ENCODE measurements at places on chromosomes 4 and X. TPM values are rescaled to one million over a fixed set of nuclear protein-coding genes. Genes with fewer than 3 reads are reported as not detected.

The ARX gene
- not detected for total RNA-seq

The HAND2 gene
- 0.30 TPM for total RNA-seq

The SSX1 gene
- not detected for total RNA-seq

The SLC25A5 gene
- 519 TPM for total RNA-seq

The YIPF7 gene
- total RNA-seq = not detected

The ZNF718 gene
- total RNA-seq = 2.9 TPM

The GABRE gene
- 0.74 TPM for total RNA-seq

The RAB33B gene
- 4.9 TPM for total RNA-seq

The MGAT4D gene
- not detected for total RNA-seq

The SERPINA7 gene
- total RNA-seq = not detected

The SPP1 gene
- not detected for total RNA-seq

The RAI2 gene
- 1.0 TPM for total RNA-seq

The SRPK3 gene
- total RNA-seq = 0.59 TPM

The CCKAR gene
- total RNA-seq = not detected

The GPC4 gene
- 0.34 TPM for total RNA-seq

The CNKSR2 gene
- total RNA-seq = 0.34 TPM

The BEND4 gene
- total RNA-seq = not detected

The RAB39B gene
- 0.59 TPM for total RNA-seq

The ODAPH gene
- total RNA-seq = not detected

The LINC00632 gene
- 5.2 TPM for total RNA-seq

The CLGN gene
- total RNA-seq = 5.9 TPM

The USP17L21 gene
- not detected for total RNA-seq

The SLC10A4 gene
- not detected for total RNA-seq

The ADH1A gene
- not detected for total RNA-seq

The CETN2 gene
- total RNA-seq = 39.3 TPM

The ARSD gene
- total RNA-seq = 8.9 TPM

The MAGEA12 gene
- not detected for total RNA-seq

The TET2 gene
- 4.5 TPM for total RNA-seq

The PAGE5 gene
- total RNA-seq = not detected

The SPON2 gene
- 321 TPM for total RNA-seq

The MBNL3 gene
- total RNA-seq = 2.8 TPM

The CLDN34 gene
- total RNA-seq = not detected

The SHROOM3 gene
- 12.6 TPM for total RNA-seq

The DIAPH2 gene
- total RNA-seq = 12.1 TPM

The TKTL1 gene
- total RNA-seq = not detected

The EIF1AX gene
- total RNA-seq = 24.1 TPM

The TNMD gene
- not detected for total RNA-seq

The GYG2 gene
- 5.9 TPM for total RNA-seq

The USP53 gene
- total RNA-seq = 10.1 TPM

The CXXC4 gene
- total RNA-seq = 0.17 TPM

The TCEAL6 gene
- not detected for total RNA-seq

The SNCA gene
- total RNA-seq = 12.6 TPM

The PCYT1B gene
- 3.2 TPM for total RNA-seq

The AFAP1 gene
- total RNA-seq = 32.6 TPM

The COL4A6 gene
- total RNA-seq = 2.0 TPM

The VSIG4 gene
- total RNA-seq = not detected

The MSX1 gene
- total RNA-seq = 0.74 TPM

The SERTM2 gene
- not detected for total RNA-seq

The CFI gene
- 1.3 TPM for total RNA-seq

The CRMP1 gene
- total RNA-seq = 2.1 TPM

The SPANXN4 gene
- total RNA-seq = not detected

The CNGA1 gene
- total RNA-seq = not detected

The CRLF2 gene
- not detected for total RNA-seq

The NRK gene
- 15.8 TPM for total RNA-seq

Measured in bronchus fibroblast of lung (primary cell).